Caki2 (cell line): ENCODE measurements at places on chromosomes 5 and 9. TPM values are rescaled to one million over a fixed set of nuclear protein-coding genes. Genes with fewer than 3 reads are reported as not detected.

GRCh38 chr5:131005963-131006684 is 158.9 kb downstream of the HINT1 start:
- no peak for DNase-seq

- no peak for DNase-seq
Measured at GRCh38 chr5:68087866-68088265, 127.7 kb upstream of the PIK3R1 start.

- DNase-seq = no peak
Measured at GRCh38 chr5:167402671-167403070, 888.8 kb upstream of the WWC1 start.

DNA sequence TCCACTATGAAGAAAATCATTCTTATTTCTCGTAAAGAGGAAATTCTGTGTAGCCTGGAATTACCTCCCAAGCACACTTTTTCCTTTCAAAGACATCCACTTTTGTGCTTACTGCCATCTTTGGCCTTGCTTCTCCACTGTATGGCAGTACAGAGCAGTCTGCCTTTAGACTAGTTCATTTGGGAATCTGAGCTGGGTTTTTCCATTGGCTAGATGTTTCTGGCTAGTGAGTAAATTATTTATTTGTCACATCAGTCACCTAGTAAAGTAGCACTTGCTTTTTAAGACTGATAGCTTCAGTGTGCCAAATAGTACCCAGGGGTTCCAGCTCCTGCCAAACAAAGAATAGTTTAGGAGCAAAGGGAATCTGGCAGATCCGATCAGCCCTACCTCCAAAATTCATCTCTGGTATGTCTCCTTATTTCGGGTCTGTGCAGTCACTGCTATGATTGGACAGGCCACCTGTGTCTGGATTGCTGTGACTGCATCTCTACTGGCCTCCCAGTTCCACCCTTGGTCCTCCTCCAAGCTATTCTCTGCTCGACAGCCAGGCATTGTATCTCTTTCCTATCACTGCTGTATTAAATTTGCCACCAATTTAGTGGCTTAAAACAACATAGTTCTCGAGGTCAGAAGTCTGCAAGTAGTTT is 97.6 kb downstream of the NUDT12 start:
- peak; percentile 4 for DNase-seq

- no peak for DNase-seq
Measured at GRCh38 chr5:9396285-9396770, 149.5 kb downstream of the SEMA5A start.

- DNase-seq = no peak
Measured at GRCh38 chr5:133353741-133354140, 258.6 kb downstream of the FSTL4 start.

DNA sequence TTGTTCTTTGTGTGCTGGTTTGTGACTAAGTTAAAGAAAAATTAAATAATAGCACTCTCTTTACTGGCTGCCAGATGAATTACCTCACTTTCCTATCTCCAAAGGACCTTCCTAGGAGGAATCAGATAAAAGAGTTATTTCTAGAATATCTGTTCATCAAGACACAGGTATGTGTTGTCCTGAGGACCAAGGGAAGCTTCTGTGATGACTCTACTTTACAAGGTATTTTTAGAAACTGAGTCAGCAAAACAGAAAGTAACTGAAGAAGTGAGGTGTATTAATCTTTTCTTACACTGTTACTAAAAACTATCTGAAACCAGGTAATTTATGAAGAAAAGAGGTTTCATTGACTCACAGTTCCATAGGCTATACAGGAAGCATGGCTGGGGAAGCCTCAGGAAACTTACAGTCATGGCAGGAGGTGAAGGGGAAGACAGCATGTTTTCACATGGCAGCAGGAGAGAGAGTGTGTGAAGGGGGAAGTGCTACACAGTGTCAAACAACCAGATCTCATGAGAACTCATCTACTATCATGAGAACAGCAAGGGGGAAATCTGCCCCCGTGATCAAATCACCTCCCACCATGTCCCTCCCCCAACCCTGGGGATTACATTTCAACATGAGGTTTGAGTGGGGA is 189.2 kb upstream of the DMAC1 start:
- DNase-seq = no peak

- DNase-seq = no peak
Measured at GRCh38 chr9:106829666-106830408, 33.1 kb upstream of the ZNF462 start.

DNA sequence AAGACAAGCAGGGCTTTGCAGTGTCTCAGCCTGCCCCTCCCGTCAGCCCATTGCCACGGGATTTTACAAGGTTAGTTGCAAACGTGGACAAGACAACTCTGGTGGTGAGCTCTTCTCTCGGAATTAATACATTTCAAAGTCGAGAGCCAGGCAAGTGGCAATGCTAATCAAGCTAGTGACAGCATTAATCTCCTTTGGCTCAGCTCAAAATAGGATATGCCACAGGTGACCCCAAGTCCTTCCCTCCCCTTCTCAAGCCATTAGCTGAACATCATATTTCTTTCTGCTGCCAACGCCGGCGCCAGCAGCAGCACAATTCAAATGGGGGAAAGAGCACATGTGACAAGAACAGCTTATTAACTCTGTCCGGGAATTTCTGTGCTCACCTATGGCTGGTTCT is 190.1 kb downstream of the ATPSCKMT start:
- no peak for DNase-seq

GRCh38 chr9:132486706-132487350 is 76.8 kb downstream of the CFAP77 start:
- DNase-seq = no peak

DNA sequence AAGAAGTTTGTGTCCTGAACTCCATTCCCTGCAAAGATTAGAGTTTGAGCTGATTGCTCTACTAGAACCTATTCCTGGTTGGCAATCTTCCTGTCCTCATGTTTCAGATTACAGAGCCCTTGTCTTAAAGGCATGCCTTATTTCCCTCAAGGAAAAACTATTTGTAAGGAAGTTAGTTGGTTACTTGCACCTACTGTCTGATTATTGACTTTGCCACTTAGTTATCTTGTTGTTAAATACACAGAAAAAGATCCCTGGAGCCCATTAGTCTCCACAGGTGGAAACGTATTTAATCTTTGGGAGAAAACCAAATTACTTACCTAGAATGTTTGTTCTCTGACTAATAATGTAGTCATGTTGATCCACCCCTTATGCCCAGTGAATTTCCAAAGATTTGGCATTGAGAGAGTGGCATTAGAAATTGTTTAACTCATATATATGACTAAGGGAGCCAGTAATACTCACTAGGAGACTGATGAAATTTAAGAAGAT is 132.3 kb upstream of the ELL2 start:
- peak; percentile 80 for DNase-seq

GRCh38 chr9:110240198-110240597 is 16.1 kb downstream of the TXN start:
- DNase-seq = no peak

- DNase-seq = no peak
Measured at GRCh38 chr9:94720846-94721549, 5.5 kb upstream of the AOPEP start.

DNA sequence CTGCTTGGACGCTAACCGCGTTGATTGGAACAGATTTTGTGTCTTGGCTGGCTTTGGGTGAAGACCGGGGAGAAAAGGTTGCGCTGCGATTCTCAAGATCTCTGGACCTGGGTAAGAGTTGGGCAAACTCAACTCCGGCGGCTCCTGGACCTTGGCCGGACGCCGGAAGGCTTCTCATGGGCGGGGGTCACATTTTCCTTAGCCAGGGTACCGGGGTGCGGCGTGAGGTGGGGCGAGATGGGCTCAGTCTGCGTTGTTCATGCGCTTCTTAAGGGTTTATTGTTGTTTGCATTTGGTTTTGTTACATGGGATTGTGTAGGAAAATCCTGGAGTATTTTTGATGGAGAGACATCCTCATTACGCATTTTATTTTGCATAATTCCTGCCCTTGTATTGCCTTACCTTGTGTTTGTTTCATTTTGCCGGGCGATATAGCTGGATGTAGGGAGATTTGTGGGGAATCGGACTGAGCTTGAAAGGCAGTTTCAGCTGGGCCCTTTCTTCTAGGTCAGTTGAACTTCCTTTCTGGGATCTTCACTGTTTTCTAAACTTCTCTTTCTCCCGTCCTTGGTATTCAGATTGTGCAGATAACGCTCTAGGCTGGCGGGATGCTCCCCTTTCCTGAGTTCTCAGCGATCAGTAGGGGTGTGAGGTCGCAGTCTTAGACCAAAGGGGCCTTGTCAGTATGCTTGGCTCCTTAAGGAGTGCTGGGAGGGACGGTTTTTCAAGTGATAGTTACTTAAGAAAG is 524 bp downstream of the MEGF10 start:
- no peak for DNase-seq

DNA sequence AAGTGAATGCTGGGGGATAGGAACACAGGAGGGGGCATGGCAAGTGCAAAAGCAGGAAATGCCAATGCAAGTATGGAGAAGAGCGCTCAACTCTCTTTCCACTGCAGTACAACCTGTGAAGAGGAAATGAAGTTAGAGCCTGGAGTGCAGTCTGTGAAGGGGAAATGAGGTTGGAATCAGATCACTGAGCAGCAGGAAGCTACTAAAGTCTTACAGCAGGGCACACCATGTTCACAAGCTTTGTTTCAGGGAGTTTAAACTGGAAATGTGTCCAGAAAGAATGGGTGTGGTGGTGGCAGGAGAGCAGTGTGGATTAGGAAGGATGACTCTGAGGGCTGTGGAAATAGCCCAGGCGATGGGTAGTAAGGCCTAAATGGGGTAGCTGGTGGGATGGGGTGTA is 15.4 kb downstream of the ARHGEF37 start:
- no peak for DNase-seq

DNA sequence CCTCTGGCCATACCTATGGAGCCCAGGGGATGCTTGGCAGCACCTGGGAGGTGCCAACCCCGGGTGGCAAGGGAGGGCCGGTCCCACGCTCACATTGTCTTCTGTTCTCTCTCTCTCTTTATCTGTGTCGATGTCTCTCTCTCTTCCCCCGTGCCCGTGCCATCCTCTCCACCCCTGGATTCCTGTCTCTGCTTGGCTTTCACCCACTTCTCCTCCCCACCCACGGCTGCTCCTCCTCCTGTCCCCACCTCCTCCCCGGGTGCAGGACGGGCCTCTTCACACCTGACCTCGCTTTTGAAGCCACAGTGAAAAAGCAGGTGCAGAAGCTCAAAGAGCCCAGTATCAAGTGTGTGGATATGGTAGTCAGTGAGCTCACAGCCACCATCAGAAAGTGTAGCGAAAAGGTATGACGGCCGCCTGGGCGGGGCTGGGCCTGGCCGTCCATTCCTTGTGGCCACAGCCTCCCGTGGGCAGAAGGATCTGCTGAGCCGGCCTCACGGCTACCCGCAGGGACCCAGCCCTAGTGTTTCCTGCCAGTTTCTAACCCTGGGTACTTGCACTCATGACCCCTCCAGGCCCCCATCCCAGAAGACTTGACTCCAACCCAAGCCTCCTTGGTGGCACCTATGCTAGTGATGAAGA is 22.7 kb downstream of the DNM1 start:
- no peak for DNase-seq

- no peak for DNase-seq
Measured at GRCh38 chr9:133426011-133426410, 3.8 kb downstream of the ADAMTS13 start.

DNA sequence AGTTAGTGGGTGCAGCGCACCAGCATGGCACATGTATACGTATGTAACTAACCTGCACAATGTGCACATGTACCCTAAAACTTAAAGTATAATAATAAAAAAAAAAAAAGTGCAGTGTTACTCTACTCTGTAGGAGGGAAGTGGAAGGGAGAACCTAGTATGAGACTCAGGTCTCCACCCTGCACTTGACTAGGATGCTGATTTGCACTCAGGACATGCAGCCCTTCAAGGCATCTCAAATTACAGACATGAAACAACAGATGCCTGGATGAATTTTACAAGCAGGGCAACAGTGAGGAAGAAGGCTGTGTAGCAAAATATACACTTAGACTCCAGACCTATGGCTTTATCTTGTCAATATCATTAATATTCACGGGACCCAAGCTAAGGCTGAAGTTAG is 16.5 kb downstream of the TRIM32 start:
- no peak for DNase-seq

GRCh38 chr5:40879163-40879942 is 29.9 kb upstream of the C7 start:
- peak; percentile 8 for DNase-seq

DNA sequence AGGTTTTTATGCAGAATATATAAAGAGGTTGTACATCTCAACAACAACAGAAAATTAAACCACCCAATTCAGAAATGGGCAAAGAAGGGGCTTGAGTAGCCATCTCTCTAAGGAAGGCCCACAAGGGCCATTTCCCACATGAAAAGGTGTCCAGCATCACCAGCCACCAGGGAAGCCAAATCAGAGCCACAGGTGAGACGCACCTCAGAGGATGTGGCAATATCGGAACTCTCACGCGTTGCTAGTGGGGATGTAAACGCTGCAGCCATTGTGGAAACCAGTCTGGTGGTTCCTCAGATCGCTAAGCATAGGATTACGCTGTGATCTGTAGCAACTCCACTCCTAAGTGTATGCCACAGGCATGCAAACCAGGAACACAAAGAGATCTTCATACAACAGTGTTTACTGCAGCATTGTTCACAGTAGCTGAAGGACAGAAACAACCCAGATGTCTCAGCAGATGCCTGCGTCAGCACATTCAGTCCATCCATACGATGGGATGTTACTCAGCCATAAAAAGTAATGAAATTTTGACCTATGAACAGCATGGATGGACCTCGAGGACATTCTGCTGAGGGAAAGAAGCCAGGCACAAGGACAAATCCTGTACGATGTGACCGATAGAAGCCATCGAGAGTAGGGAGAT is 84.3 kb upstream of the CACNA1B start:
- DNase-seq = no peak

DNA sequence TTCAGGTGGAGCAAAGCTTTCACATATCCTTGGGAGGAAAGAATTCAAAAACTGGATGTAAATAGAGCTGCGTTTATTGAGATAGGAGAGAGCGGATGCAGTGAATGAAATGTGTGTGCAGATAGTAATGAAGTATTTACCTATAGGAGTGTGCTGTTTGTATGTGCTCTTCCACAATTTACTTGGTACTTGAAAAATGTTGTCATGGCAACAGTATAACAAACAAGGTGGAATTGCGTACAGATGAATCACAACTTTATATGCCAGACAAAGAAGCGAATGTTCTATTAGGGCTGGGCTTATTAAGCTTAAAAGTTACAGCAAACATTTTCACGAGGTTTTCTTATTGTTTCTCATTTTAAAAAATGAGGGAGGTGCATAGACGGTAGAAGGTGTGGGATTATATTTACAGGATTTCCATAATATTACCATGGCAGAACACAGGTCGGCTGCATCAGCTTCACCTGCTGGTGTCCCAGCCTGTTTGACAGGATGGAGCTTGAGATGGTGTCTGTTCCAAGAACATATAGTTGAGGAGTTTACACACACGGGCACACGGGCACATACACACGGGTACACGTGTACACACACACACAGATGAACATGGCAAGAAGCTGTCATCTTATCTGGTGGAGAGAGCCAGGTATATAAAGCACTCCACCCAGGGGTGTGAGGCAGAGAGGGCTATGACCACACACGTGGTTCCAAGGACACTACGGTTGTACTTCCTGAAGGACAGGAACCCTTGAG is 155.7 kb downstream of the RMI1 start:
- DNase-seq = peak; percentile 29

GRCh38 chr5:146565764-146566367 is 49.9 kb upstream of the GPR151 start:
- peak; percentile 52 for DNase-seq

The EFNA5 gene
- total RNA-seq = 9.8 and 12.0 TPM in 2 replicates

The TEX48 gene
- total RNA-seq = not detected in 2 replicates

The GRPEL2 gene
- total RNA-seq = 5.5 and 6.1 TPM in 2 replicates

The ABCA2 gene
- total RNA-seq = 19.0 and 23.5 TPM in 2 replicates

The CCDC183 gene
- 1.1 TPM in 1 of 2 replicates, not detected in the other for total RNA-seq

The ANGPTL2 gene
- 1.0 and 1.1 TPM in 2 replicates for total RNA-seq

The GRK6 gene
- 60.9 and 65.2 TPM in 2 replicates for total RNA-seq

The ANKRD31 gene
- 0.07 and 0.38 TPM in 2 replicates for total RNA-seq

The PCDHB14 gene
- total RNA-seq = 0.29 and 7.7 TPM in 2 replicates

The NR5A1 gene
- not detected in 2 replicates for total RNA-seq

The IRX1 gene
- not detected in 2 replicates for total RNA-seq

The TBC1D9B gene
- total RNA-seq = 76.3 and 87.3 TPM in 2 replicates

The PCDHB6 gene
- total RNA-seq = not detected in 2 replicates
